DMS 273 treated with DMSO at 0.1 percent for 48 hours (cell line): ENCODE measurements at places on chromosomes 2 and 18.

DNA sequence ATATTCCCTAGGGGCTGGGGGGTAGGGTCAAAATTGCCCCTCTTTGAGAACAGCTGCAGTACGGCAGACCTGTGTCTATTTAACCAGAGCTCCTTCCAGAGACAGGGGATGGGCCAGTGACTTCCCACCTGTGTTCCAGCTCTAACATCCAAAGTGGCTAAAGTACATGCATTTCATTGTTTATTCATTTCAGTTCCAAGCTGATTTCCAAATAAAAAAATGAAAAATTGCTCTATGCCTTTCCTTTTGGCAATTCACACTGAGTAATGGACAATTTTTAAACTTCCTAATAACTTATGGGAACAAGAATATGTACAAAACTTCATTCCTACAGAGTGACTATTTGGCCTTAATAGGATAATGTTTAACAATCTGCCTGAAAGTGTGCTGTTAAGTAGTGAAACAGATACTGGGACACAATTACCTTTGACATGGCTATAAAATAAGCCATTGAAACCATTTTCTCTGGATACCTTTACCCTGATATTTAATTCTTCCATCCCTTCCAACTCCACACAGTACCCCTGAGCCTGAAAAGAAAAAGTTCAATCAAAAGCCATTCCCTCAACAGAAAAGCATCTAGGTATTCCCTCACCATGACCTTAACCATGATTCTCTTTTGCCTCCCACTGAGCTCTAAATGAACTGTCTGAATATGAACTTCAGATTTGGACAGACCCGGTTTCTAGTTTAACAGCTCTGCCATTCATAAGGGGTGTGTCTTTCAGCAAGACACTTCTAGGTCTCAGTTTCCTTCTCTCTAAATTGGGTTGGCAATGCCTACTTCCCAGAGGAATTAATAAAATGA, 73.1 kb downstream of the RDH14 start:
- DNase-seq: no peak

- DNase-seq: no peak
Measured at GRCh38 chr2:20541651-20542050, 94.8 kb downstream of the RHOB start.

GRCh38 chr2:74461187-74462053, 3.2 kb downstream of the WBP1 start:
- DNase-seq: no peak

DNA sequence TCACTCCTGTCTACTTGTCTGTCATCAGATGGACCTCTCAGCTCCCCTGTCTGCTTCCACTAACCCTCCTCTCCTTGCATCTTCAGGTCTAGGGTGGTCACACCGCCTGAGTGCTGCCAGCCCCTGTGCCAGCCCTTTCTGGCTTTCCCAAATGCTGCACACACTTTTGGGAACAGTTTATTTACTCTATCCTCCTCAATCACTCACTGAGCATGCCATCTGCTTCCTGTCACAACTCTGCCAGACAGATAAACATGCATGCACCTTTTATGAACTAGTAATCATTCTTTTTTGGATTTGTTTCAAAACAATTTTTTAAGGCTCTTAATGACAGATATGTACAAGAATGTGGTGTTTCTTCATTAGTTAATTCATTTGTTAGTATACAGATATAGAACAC, 56.3 kb upstream of the CCDC195 start:
- no peak for DNase-seq

- no peak for DNase-seq
Measured at GRCh38 chr2:146467425-146467824, 1377.4 kb upstream of the ACVR2A start.

DNA sequence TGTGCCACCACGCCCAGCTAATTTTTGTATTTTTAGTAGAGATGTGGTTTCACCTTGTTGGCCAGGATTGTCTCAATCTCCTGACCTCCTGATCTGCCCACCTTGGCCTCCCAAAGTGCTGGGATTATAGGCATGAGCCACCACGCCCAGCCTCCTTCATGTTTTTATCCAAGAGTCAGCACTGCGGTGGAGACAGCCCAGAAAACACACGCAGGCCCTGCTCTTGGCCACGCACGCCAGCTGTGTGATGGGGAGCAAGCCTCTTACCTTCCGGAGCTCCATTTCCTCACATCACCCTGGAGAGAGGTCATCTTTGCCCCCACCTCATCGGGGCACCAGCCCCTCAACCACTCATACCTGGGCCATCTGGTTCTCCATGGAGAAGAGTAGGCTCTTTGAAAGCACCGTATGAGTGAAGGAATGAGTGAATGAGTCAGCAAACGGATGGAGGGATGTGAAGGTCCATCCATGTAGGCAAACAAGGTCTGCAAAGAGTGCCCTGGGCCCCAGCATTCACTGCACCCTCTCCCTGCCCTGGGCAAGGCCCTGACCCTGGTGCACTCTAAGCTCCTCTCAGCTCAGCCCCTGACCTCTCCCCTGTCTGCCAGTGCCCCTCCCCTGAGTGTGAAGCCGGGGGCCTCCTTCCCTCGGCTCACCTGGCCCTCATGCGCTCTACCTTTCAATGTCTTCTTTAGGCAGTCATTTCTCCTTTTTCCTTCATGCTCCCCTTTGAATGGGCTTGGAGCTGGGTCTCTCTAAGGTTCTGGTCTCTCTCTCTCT, 7.4 kb downstream of the GYPC start:
- DNase-seq: no peak

GRCh38 chr2:213490087-213490486, 205.8 kb downstream of the SPAG16 start:
- no peak for DNase-seq

DNA sequence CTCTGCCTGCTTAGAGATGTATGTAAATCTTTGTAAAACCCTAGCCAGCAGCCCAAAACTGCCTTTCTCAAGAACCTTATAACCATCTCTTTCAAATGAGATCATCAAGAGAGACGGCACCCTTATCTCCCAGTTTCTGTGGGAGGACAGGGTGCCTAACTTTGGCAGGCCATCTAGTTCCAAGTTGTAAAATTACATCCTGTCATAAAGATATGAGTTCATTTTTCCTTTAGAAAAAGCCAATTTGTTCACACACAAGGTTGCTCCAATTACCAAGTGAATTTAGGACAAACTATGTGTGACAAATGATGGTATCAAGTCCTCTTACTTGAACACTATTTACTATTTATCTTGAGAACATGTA, 65.3 kb downstream of the MEMO1 start:
- no peak for DNase-seq

DNA sequence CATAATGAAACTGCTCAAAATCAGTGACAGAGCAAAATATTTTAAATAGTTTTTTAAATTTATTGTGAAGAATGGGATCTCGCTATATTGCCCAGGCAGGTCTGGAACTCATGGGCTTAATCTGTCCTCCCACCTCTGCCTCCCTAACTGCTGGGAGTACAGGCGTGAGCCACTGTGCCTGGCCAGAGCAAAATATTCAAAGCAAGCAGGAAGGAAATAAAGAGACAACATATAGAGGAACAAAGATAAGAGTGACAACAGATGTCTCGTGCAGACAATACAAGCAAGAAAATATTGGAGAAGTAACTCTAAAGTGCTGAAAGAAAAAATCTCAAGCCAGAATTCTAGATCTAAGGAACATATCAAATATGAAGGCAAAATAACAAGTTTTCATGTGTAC, 5.0 kb upstream of the SCLY start:
- DNase-seq: no peak

GRCh38 chr2:128237911-128238697, 80.6 kb downstream of the HS6ST1 start:
- no peak for DNase-seq

- peak; percentile 28 for DNase-seq
Measured at GRCh38 chr2:127024769-127025358, 82.1 kb downstream of the BIN1 start.

DNA sequence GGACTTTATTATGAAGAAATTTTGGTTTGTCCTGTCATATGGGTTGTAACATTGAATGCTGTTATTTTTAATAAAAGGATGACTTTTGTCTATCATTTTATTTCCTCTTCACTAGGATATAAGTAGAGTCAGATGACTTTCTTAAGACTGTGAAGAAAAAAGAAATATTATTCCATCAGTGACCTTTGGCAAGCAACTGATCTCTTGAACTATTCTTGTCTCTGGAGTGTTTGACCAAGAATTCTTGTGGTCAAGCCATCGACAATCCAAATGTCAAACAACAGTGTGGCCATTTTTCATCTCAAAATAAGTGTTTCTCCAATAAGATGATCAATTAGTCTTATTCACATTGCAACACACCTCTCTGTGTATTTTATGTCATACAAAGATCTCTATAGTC, 24.9 kb downstream of the HOXD1 start:
- no peak for DNase-seq

DNA sequence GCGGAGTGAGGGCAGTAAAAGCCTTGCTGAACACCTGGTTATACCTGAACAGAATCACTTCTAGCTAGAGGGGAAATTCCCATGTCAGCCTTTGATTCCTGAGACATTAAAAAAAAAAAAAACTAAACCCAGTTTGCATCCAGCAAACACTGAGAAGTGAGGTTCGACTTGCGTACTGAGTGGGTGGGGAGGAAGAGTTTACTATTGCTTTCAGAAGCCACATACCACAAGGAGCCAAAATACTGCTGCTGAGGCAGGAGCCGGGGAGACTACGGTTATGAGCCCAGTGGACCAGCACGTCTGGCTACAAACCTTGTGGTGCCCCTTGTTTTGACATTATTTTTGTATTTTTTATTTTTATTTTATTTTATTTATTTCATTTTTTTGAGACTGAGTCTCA, 2.7 kb downstream of the COLEC11 start:
- DNase-seq: no peak

DNA sequence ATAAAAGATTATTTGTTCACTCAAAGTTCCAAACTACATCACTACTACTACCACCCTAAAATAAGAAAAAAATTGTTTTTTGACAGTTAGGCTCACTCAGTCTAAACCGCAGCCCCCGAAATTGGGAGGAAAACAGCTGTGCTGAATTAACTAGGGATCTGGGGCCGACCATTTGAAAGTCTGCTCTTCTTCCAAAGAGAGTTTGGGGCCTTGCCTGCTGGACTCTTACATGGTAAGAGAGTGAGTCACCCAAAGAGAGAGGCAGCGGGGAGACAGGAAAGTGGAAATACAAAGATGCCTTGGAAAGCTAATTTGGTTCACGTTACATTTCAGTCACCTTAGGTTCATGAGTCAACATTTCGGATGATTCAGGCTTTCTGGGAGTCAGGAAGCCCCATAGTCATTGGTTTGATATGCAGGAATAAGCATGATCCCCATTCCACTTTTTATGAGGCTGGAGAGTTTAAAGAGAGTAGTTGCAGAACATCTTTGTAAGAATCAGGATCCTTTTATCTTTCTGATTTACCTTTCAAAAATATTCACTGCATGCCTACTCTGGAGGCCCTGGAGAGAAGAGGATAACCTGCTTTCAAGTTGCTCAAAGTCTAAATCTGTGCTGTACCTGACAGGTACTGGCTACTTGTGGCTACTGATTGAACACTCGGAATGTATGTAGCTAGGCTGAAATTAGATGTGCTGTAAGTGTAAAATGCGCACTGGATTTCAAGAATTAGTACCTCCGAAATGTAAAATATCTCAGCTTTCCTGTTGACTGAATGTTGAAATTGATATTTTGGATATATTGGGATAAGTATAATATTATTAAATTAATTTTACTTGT, 995 bp upstream of the RTN4 start:
- DNase-seq: peak; percentile 76

GRCh38 chr2:171858397-171858958, 35.6 kb downstream of the SLC25A12 start:
- no peak for DNase-seq

- DNase-seq: peak; percentile 56
Measured at GRCh38 chr2:235002198-235003095, 50.6 kb downstream of the SH3BP4 start.

GRCh38 chr18:10041180-10041579, 127.4 kb downstream of the VAPA start:
- no peak for DNase-seq

- DNase-seq: no peak
Measured at GRCh38 chr2:178927173-178927572, 120.0 kb upstream of the TTN start.

- no peak for DNase-seq
Measured at GRCh38 chr18:63570721-63571120, 16.4 kb upstream of the SERPINB13 start.

- DNase-seq: no peak
Measured at GRCh38 chr2:149470046-149470445, 117.5 kb downstream of the MMADHC start.

GRCh38 chr2:54353216-54353615, 97.2 kb upstream of the TSPYL6 start:
- DNase-seq: no peak

GRCh38 chr2:168424112-168424951, 31.7 kb upstream of the CERS6 start:
- DNase-seq: no peak

GRCh38 chr18:12374401-12374800, 2.6 kb downstream of the AFG3L2 start:
- DNase-seq: no peak

DNA sequence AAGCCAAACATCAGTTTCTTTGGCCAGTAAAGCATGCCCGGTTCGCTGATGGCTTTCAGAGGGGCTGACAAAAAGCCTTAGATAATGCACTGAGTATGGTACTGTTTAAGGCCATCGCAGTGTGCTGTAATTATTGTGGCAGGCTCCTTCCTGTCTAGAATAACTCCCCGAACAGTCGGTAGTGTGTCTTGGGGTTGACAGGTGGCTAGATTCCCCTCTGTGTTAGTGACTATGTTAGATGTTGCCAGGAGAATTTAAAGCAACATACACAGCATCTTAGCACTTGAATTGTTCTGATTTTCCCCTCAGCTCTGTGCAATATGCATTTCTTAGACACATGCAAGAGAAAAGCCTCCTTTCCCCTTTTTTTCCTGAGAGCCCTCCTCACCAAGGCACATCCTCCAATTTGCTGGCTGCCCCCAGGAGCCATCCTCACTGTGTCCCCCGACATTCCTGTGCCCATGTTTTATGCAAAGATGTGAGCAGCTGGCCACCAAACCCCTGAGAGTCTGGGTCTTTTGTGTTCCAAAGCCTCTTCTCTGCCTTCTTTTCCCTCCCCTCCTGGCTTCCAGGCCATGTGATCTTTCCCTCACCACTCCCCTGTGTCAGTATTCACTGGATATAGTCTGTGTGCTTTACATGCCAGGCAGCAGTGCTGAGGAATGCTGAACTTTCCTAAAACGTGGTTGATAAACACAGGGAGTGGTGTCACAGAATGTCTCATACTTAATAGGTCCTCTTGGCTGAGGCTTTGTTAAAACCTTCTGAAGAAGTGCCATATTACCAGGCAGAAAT, 331.5 kb downstream of the HRH4 start:
- peak; percentile 70 for DNase-seq

DNA sequence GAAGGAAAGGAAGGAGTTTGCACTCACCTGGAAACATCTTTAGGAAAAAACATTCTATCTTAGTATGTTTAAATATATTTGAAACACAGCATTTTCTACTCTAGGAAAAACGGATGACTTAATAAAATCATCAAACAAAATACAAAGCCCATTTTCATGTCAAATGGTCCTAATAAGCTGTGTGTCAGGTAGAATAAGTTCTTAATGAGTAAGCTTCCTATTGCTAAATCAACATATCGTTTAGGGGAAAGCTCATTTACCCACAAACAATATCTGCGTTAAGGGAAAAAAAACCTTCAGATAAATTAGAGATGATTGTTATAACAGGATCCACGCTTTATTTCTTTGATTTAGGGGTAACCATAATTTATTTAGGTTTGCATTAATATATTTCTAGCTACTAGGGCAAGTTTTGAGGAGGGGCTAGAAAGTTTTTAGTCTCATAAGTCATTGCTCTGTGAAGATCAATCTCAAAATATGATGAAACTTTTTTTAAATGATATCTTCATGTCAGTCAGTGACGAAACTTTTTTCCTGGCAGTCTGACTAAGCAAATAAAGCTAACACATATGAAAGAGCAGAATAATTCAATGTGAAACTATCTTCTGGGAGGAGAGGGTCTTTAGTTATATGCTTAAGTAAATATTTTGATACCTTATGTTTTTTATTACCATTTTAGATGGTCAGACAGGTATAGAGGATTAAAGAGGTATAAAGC, 147.1 kb downstream of the WDSUB1 start:
- no peak for DNase-seq
